Activated CD8-positive, alpha-beta T cell treated with anti-CD3 and anti-CD28 coated beads for 36 hours (primary cell): ENCODE measurements at places on chromosomes 11 and 22. TPM values are rescaled to one million over a fixed set of nuclear protein-coding genes. Genes with fewer than 3 reads are reported as not detected.

Gene OSBP2
- 0.58 TPM for total RNA-seq

- peak; percentile 37 for DNase-seq
Observed at GRCh38 chr11:45073685-45074141, 72.7 kb upstream of the PRDM11 start.

DNA sequence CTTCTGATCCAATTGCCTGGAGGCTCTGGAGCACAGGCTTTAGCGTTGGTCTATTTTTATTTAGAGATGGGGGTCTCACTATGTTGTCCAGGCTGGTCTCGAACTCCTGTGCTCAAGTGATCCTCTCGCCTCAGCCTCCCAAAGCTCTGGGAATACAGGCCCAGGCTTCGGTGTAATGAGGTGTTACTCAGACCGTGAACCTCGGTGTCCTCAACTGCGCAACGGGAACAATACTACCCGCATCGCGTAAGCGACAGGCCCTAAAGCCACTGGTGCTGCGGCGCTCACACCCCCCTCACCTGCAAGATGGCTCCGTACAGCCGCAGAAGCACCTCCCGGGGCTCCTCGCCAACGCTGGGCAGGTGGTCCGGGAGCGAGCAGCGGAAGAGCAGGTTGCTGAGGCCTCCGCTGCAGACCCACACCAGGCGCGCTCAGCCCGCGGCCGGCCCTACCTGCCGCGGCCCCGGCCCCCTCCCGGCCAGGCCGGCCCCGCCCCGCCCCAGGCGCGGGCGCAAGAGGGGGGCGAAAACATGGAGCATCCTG is 628 bp downstream of the CHKB start:
- peak; percentile 55 for DNase-seq

DNA sequence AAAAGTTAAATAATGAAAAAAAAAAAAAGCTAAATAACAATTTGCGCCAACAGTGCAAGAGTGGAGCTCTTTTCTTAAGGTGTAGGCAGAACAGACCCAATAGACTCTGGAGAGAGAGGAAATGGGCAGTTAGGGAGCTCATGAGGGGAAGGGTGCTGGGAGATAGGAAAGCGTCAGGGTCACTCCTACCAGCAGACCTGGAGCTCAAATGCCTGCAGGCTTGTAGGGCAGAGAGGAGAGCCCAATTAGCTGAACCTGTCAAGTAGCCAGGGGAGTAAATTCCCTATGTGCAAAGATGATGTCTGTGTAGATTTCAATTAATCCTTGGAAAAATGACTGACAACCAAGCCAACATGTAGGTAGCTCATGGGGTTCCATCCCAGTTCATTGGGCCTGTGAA is 73.0 kb downstream of the RAB30 start:
- no peak for DNase-seq

- no peak for DNase-seq
Observed at GRCh38 chr11:60977224-60977623, 5.7 kb downstream of the CD6 start.

GRCh38 chr11:6402561-6402981 is 12.3 kb downstream of the SMPD1 start:
- DNase-seq, result peak; percentile 92
